ENCODE measurements at places on chromosomes 2 and 18. TPM values are rescaled to one million over a fixed set of nuclear protein-coding genes. Genes with fewer than 3 reads are reported as not detected.

The DIPK1C gene
- total RNA-seq: not detected

The C1QL2 gene
- not detected for total RNA-seq

DNA sequence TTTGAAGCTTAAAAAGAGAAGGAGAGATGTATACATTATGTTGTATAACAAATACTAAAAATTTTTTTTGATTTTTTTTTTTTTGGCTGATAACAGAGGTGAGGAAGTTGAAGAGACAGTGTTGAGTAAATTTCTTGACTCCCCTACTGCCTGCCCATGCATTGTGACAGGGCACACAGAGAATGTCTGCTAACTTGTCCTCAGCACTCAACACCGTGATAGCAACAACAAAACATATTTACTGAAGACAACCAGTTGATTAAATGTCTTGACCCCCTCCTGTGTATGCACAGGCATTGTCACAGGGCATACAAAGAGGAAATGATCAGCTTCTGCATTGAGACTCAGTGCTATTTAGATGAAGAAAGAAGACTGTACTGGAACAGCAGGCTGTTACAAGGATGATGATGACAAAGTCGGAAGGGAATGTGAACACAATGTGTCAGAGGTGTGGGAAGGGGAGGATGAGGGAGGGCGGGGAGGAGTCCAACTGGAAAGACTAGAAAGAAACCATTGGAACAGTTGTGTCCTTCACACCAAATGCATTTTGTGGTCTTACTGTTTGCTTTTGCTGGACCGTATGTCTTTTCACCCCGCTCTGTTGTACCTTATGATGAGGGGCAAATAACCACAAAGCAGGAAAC is 89.5 kb downstream of the CERS6 start:
- no peaks in the 10 kb centered on the region for H3K27me3 ChIP-seq
- H3K4me1 ChIP-seq: peaks cover 8% of the 10 kb centered on the region
- H3K36me3 ChIP-seq: no peaks in the 10 kb centered on the region
- no peak overlapping the region for H3K27ac ChIP-seq
- H3K4me3 ChIP-seq: no peak overlapping the region

DNA sequence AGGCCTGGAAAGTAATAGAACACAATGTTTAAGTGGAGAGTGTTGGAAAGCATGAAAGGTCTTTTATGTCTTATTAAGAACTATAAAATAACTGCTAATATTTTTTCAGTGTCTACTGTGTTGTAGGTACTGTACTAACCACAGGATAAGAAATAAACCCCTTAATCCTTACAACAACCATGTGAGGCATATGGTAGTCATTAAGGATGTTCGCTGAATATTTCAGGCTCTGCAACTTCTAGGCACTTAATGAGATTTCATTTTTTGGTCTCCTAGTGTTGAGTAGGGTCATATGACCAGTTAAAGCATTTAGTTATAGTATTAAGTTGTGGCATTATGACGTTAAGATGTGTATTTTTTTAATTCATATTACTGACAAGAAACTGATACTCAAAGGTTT is 346.6 kb upstream of the KCNH7 start:
- no peaks in the 10 kb centered on the region for H3K4me1 ChIP-seq
- H3K27me3 ChIP-seq: no peaks in the 10 kb centered on the region
- no peak for DNase-seq
- H3K4me3 ChIP-seq: no peak overlapping the region
- H3K27ac ChIP-seq: no peak overlapping the region
- no peaks in the 10 kb centered on the region for H3K36me3 ChIP-seq
